ENCODE measurements at places on chromosomes 3 and 15.

DNA sequence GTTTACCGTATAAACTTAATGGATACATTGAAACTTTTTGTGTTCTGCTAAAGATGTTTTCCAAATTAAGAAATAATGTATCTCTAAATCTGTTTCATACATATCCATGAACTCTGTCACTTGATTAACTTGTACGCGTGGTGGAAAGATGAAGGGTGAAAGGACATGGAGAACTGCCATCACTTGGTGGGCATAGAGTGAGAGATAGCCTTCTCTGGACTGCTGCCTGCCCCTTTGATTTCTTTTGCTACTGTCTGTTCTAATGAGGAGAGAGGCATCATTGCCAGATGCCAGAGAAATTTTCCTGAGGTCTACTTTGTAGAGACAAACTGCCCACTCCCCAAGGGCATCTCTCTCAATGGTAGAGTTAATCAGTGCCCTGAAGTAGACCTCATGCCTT is 120.5 kb downstream of the SLMAP start:
- no peak for DNase-seq

- peak; percentile 16 for DNase-seq
Observed at GRCh38 chr3:100401674-100402041, 319 bp downstream of the LNP1 start.

GRCh38 chr15:75348034-75348561 is 1.3 kb downstream of the NEIL1 start:
- DNase-seq, result no peak

- DNase-seq, result no peak
Observed at GRCh38 chr3:184724699-184725098, 12.8 kb upstream of the MAGEF1 start.

DNA sequence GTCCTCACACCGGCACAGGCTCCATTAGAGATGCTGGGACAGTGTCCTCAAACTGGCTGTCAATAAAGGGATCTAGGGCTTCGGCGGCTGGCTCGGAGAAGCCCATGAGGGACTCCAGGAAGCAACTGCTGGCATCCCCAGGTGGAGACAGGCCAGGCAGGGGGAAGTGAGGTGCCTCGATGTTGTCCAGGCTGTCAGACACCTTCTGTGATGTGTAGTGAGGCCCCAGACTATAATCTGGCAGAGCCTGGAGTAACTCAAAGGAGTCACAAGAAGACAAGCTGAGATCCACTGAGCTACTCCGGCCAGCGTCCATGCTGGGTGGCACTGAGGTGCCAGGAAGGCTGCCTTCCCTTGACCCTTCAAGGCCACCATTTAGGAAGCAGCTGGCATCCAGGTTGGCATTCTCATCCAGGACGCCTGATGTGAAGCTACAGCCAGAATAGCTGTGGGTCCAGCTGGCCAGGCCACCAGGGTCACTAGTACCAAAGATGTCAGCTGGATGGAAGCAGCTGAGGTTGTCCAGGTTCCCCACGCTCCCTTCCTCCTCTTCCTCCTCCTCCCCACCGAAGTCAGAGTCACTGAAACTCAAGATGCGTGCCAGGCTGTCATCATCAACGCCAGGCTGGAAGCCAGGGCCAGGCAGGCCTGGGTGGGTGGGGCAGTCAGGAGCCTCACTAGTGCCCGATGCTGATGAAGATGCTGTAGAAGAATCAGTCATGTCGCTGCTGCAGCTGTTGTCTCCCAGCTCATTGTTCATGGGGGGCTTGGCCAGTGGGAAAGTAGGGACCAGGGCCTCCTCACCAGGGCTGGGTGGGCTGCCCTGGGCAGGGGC is 10.1 kb downstream of the CSRNP1 start:
- no peak for DNase-seq

GRCh38 chr3:112357930-112358780 is 25.2 kb downstream of the CD200 start:
- DNase-seq, result peak; percentile 36

DNA sequence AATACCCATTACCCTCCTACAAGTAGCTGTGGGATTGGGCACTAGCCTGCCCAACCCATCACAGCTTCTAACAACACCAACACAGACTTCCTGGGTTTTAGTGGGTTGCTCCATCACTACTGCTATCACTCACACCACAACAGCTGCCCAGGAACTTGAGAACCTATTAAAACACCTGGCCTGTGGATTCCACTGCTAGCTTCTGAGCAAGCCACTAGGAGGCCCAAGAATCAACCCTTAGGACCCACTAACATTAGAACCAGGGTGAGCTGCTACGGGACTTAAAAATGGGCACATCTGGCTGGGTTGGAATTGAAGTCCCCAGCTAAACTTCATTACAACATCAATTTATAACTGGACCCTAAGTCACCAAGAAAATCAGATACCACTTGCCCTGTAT is 113.2 kb upstream of the TP63 start:
- DNase-seq, result no peak

All from stimulated activated CD4-positive, alpha-beta T cell treated with anti-CD3 and anti-CD28 coated beads, TNF-alpha, amount 100 ng/mL, for 48 hours (primary cell).